ENCODE measurements at places on chromosomes 12 and 14.

GRCh38 chr14:84403585-84403984 is 1126.4 kb upstream of the FLRT2 start:
- no peak for DNase-seq

DNA sequence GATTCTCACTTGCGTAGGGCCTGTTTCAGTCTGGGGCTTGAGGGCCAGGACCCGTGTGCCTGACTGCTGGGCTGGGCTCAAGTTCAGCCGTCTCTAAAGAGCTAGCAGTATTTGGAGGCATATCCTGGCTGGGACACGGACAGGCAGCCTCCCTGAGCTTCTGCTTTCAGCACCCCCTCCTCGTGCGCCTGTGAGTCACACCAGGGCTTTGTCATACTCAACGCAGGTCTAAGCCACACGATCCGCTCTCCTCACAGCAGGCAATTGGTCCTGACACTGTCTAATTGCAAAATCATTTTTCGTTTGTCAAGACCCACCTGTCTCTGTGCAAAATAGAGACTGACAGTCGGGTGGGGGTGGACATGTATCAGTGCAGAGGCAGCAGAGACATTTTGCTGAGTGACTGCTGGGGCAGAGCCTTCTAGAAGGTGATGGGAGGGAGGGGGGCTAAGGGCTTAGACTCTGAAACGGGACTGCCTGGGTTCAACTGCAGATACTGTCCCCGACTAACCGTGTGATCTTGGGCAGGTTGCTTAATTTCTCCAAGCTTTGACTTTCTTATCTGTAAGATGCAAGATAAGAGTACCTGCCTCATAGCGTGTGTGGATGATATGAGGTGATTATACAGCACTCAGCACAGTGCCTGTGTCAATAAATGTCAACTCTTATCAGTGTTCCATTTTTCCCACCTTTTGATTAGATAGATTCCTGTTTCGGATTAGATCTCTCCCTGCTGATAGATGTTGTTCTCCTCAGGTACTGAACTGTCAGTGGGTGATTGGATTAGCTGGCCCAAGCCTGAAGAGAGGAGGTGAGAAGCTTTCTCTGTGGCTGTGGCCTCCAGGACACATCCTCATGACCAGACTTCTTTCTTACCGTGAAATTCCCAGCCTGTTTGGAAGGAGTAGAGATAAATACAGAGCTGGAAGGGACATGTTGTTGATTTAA is 53.1 kb downstream of the KCNA1 start:
- no peak for DNase-seq

DNA sequence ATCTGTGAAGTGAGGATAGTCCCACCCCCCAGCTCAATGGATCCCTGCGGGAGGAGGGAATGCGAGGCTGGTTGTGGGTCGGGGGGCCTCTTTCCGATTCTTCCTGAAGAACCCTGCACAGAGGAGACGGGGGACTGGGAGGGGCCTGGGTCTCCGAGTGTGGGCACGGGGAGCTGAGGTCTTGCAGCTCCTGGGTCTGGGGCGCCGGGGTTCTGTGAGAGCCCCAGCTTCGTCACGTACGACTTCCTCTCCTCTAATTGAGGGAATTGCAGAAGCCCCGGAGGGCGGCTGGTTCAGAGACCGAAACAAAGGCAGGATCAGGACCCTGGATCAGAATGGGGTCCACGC is 66.6 kb downstream of the DIO3 start:
- no peak for DNase-seq

DNA sequence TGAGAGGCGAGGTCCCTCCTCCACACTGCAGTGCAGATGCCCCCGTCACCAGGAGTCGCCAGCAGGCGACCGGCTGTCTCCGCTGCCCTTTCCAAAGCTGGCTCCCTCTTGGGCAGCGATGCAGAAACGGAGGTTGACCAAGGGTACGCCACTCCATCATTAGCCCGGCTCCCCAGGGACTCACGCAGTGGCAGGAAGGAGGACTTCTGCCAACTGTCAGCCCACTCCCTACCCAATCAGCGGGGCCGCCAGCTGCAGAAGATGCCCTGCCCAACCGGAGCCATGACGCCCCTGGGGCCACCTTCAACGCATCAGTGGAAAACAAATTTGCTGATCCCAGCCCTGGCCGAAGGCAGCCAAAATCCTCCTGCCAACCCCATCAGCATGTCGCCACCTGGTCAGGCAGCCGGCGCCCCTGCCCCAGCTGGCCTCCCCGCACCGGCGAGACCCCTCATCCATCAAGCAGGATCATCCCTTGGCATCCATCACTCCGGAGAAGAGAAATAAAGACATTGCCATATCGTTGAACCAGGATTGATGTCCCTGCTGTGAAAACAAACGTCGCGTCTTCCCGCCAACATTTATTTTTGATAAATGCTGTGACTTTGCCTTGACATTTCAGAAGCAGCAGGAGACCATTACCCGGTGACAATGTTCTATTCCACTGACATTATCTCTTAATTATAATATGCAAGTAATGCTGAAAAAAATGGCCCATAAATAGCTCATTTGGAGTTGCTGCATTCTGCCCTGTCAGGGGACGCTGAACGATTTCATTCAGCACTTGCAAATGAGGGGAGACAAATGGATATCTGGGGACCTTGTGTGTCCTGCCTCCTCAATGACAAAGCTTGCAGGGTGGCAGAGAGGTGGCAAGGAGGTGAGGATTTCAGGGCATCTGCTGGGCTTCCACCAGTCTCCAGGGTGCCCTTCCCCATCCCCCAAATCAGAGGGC is 105.1 kb downstream of the SCARB1 start:
- no peak for DNase-seq

DNA sequence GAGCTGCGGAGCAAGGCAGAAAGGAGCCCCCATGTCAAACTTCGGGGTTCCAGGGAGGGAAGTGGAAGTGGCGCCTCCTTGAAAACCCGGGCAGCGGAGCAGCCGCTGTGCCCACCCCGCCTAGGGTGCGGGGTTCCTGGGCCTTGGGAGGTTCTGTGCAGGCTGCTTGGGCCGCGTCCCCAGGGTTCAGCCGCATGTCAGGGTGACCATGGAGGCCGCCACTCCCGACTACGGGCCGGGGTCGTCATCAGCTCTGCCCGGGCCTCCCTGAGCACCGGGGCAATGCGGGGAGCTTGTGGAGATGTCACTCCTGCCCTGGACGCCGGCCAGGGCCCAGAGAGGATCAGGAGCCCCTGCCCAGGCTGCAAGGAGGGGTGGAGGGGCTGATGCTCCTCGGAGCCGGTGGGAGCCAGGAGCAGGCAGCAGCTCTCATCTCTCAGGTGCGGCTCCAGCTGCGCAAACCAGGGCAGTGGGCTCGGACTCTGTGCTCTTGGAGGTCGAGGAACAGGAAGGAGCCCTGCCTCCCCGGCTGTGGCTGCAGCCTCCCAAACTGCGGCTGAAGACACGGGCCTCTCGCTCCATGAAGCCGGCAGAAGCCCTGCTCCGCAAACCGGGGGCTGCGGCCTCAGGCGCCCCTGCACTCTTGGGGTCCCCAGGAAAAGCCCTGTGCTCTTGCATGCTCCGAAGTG is 1286.5 kb downstream of the TMEM121 start:
- DNase-seq: no peak

- DNase-seq: no peak
Measured at GRCh38 chr12:7101694-7102131, 7.3 kb downstream of the C1RL start.

DNA sequence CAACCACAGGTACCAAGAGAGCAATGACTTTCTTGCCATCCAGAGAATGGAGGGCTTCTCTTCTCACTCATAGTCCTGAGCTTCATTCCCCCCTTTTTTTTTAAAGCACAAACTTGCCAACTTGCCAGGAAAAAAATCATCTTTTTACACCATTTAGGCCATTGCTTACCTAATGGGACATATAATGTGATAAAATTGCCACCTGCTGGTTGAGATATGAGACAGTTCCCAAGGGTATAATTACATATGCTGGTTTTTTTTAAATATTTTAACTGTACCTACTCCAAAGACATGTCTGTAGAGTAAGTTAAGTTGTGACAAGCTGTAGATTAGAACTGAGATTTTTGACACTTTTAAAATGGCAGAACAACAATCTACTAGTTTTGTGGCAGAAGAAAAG is 519.1 kb upstream of the SEL1L start:
- DNase-seq: no peak

DNA sequence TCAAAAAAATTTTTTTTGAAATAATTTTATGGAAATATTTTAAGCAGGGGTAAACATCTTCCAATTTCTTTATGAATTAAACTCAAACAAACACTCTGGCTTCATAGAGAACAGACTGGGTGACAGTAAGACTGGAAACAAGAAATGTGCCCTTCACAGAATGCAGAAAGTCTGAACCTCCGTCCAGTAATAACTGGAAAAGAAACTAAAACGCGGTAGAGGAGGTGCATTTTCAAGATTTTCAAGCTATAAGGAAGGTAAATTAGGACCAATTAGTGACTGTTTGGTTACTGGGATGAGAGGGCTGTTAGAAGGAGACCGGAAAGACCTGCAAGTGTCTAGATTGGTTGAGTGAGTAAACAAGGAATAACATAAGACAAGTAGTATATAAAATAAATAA is 245.7 kb downstream of the CEP128 start:
- no peak for DNase-seq

GRCh38 chr14:96016501-96017160 is 22.5 kb upstream of the C14orf132 start:
- DNase-seq: no peak

GRCh38 chr14:100165376-100165775 is 5.9 kb upstream of the DEGS2 start:
- no peak for DNase-seq

GRCh38 chr12:63387771-63388170 is 236.8 kb upstream of the AVPR1A start:
- DNase-seq: no peak

Data from AG09309 (cell line).